Nasal cavity respiratory epithelium epithelial cell of viscerocranial mucosa (primary cell): ENCODE measurements at places on chromosomes 2 and 18. TPM values are rescaled to one million over a fixed set of nuclear protein-coding genes. Genes with fewer than 3 reads are reported as not detected.

The NOL4 gene
- total RNA-seq, result not detected in 2 replicates

The SPATA3 gene
- not detected in 2 replicates for total RNA-seq

The C18orf54 gene
- total RNA-seq, result 1.4 and 2.0 TPM in 2 replicates

The HAAO gene
- 0.50 TPM in 1 of 2 replicates, not detected in the other for total RNA-seq
